Spleen (tissue), 13 donors: ENCODE measurements at places on chromosomes 12 and 14.

- H3K4me3 ChIP-seq: no peak overlapping the region
- DNase-seq: no peak
- no peaks in the 10 kb centered on the region for H3K4me1 ChIP-seq
- H3K27ac ChIP-seq: no peak overlapping the region
- no peaks in the 10 kb centered on the region for H3K27me3 ChIP-seq
- peaks cover 12% of the 10 kb centered on the region for H3K36me3 ChIP-seq
Observed at GRCh38 chr14:51704545-51704944, 52.8 kb downstream of the FRMD6 start.

GRCh38 chr12:98532687-98533304 is 17.4 kb downstream of the TMPO start:
- no peak for DNase-seq
- no peaks in the 10 kb centered on the region for H3K4me1 ChIP-seq
- no peak overlapping the region for H3K4me3 ChIP-seq
- peaks cover 99% of the 10 kb centered on the region for H3K36me3 ChIP-seq
- H3K27ac ChIP-seq: no peak overlapping the region

DNA sequence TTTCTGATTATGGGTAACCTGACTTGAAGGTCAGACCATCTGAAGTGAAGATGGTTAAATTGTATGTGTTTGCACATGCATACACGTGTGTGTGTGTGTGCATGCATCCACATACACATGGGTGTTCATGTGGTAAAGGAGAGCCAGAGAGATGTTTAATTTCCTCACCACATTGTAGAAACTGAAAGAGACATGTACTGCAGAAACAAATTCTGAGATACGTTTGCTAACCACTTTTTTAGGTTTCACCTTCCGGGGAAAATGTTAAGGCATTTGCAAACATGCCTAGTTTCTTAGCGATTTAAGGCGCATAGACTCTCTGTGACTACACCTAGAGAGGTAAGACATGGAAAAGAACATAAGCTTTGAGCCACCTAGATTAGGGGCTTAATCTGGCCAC is 362.9 kb downstream of the RAD51B start:
- H3K36me3 ChIP-seq: no peaks in the 10 kb centered on the region
- H3K4me1 ChIP-seq: peaks cover 16% of the 10 kb centered on the region
- DNase-seq: no peak
- H3K4me3 ChIP-seq: no peak overlapping the region

GRCh38 chr14:63249092-63249491 is 44.8 kb downstream of the RHOJ start:
- no peaks in the 10 kb centered on the region for H3K27me3 ChIP-seq
- H3K27ac ChIP-seq: no peak overlapping the region
- no peak overlapping the region for H3K4me3 ChIP-seq
- H3K4me1 ChIP-seq: no peaks in the 10 kb centered on the region
- no peaks in the 10 kb centered on the region for H3K36me3 ChIP-seq
